Left lung (tissue), 14 donors: ENCODE measurements at places on chromosomes 12 and 14.

GRCh38 chr12:108447168-108447832 is 67.8 kb upstream of the FICD start:
- H3K36me3 ChIP-seq = no peaks in the 10 kb centered on the region
- H3K27me3 ChIP-seq = peaks cover 21% of the 10 kb centered on the region
- peak; percentile 73 for DNase-seq
- no peak overlapping the region for H3K4me3 ChIP-seq
- peak overlapping the region; percentile 18 for H3K27ac ChIP-seq

DNA sequence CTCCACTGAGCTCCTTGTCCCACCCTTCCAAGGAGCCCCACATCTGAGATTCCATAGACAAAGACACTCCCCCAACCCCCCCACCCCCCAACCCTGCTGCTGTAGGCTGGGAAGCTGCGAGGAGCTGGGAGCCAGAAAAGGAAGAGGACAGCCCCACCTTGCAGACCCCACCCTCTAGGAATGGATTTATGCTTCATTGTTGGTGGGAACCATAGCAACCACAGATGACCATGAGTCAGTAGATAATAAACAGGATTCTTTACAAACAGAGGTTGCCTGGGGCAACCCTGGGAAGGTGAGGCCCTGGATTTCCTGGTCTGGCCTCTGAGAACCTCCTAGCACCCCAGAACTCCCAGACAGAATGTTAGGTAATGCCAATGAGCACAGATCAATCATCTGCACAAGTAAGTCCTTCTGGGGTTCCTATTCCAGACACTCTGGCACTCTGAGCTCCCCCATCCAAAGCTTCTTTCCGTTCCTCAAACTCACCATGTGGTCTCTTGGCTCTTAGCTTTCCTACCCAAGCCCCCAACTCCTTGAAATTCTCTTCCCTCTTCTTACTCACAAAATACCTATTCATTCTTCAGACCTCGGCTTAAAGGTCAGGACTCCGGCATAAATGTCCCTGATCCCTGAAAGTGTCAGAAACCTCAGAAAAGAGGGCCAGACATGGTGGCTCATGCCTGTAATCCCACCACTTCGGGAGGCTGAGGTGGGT is 15.2 kb upstream of the PLEKHG6 start:
- H3K4me1 ChIP-seq = peaks cover 5% of the 10 kb centered on the region
- no peak for DNase-seq
- peak overlapping the region; percentile 66 for H3K27ac ChIP-seq
- no peaks in the 10 kb centered on the region for H3K36me3 ChIP-seq

- no peaks in the 10 kb centered on the region for H3K4me1 ChIP-seq
- H3K36me3 ChIP-seq = no peaks in the 10 kb centered on the region
- no peaks in the 10 kb centered on the region for H3K27me3 ChIP-seq
- peak overlapping the region; percentile 20 for H3K27ac ChIP-seq
- DNase-seq = no peak
Observed at GRCh38 chr14:103315351-103315911, 18.6 kb upstream of the EIF5 start.

DNA sequence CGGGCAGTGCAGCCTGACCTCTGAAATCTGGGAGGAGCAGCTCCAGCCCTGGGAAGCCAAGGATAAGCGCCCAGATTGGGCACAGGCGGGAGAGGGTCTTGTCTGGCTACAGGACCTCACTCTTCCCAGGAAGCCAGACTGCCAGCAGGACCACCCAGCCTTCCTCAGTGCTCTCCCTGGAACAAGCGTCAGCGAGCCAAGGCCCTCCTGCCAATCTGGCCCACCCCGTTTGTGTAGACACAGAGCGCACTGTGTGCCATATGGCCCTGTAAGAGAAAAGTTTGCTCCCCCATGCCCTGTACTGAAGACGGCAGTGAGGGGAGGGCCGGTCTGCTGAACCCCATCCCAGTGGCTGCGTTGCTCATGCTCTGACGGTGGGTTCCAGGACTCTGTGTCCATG is 1.2 kb upstream of the C14orf180 start:
- H3K4me3 ChIP-seq = no peak overlapping the region
- no peaks in the 10 kb centered on the region for H3K36me3 ChIP-seq
- DNase-seq = no peak
- H3K27ac ChIP-seq = no peak overlapping the region

GRCh38 chr14:74671789-74672188 is 41.1 kb downstream of the AREL1 start:
- H3K4me3 ChIP-seq = no peak overlapping the region
- H3K36me3 ChIP-seq = peaks cover 100% of the 10 kb centered on the region
- no peak overlapping the region for H3K27ac ChIP-seq
- H3K27me3 ChIP-seq = no peaks in the 10 kb centered on the region
- H3K4me1 ChIP-seq = no peaks in the 10 kb centered on the region
- no peak for DNase-seq

DNA sequence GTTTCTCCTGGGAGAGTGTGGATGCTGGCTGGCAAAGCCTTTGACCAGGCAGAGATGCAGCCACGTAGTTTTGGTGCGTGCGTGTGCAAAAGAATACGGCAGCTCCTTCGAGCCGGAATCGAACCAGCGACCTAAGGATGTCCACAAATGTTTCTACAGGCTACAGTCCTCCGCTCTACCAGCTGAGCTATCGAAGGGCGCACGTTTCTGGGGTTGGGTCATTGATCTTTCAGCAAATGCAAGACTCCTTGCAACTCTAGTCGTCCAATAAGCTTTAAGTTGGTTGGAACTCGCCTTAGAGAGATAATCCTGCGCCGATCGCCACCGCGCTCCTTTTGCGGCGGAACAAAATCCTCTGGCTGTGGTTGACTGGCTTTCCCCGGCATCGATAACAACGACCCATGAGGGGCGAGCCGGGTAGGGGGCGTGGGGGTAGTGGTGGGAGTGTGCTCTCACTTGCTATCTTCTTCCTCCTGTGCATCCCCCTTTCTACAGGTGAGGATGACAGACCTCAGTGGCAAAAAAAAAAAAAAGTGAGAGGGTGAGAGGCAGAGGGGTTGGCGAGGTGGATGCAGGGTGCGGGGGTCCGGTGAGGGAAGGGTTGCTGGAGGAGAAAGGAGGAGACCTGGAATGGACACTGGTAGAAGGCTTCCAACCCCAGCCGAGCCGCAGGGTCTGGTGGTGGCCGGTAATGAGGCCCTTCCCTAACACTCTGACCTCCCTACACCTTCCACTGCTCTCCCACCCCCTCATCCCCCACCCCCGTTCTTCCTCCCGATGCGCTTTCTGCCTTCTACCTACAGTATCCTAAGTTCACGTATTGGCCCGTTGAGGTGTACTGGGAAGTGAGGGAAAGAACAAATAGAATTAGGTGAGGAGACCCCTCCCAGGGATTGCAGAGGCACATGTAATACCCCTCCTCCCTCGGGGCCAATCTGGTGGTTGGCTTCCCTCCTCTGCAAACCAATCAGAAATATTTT is 11.8 kb upstream of the OR6S1 start:
- peaks cover 99% of the 10 kb centered on the region for H3K27me3 ChIP-seq
- no peak overlapping the region for H3K4me3 ChIP-seq
- no peaks in the 10 kb centered on the region for H3K36me3 ChIP-seq
- DNase-seq = no peak
- H3K4me1 ChIP-seq = no peaks in the 10 kb centered on the region

DNA sequence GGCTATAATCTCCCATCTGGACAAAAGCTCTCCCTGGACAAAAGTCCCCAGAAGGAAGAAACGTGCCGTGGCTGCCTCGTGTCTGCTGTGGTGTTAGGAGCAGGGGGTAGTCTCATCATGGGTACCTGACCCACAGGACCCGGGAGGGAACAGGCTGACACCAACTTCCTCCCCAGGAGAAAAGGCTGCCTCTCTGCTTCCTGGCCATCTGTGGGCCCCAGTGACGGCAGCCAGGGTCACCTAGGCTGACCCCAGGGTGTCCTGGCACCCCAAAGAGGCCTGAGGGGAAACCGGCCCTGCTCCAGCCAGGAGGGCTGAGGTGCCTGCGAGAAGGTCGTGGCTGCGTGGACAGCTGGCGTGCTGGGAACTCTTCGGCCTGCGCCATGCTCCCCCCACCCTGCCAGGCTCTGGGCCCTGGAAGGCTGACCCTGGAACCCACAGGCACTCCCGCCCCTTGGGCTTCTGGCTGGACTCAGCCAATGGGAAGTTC is 133.9 kb downstream of the RFLNA start:
- H3K4me3 ChIP-seq = no peak overlapping the region
- H3K27me3 ChIP-seq = no peaks in the 10 kb centered on the region
- peaks cover 72% of the 10 kb centered on the region for H3K36me3 ChIP-seq
- no peak overlapping the region for H3K27ac ChIP-seq

DNA sequence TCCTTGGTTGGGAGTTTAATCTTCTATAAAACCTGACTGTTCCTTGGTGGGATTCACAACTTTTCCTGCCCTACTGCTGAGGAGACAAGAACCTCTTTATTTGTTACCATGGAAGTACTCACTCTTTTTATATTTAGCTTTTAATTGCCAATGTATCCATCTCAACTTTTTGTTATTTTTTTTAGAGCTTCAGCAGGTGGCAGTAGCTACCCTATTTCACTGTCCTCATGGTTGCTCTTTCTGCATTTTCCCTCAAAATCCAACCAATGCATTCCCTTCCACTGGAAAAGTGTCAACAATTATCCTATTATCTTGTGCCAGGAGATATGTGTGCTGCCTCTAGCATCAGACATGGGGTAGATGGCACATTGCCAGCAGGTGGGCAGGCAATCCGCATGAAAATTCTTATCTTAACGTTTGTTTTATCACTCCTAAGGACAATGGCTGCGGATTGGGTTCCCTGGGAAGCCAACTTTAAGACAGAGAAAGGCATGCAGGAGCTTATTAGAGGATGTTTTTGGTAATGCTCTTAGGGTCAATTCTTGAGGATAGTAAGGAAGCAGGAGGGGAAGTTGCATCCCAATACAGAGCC is 406.4 kb downstream of the SNAPC1 start:
- H3K27ac ChIP-seq = no peak overlapping the region
- H3K4me1 ChIP-seq = no peaks in the 10 kb centered on the region
- H3K27me3 ChIP-seq = no peaks in the 10 kb centered on the region
- H3K36me3 ChIP-seq = no peaks in the 10 kb centered on the region
- no peak overlapping the region for H3K4me3 ChIP-seq

DNA sequence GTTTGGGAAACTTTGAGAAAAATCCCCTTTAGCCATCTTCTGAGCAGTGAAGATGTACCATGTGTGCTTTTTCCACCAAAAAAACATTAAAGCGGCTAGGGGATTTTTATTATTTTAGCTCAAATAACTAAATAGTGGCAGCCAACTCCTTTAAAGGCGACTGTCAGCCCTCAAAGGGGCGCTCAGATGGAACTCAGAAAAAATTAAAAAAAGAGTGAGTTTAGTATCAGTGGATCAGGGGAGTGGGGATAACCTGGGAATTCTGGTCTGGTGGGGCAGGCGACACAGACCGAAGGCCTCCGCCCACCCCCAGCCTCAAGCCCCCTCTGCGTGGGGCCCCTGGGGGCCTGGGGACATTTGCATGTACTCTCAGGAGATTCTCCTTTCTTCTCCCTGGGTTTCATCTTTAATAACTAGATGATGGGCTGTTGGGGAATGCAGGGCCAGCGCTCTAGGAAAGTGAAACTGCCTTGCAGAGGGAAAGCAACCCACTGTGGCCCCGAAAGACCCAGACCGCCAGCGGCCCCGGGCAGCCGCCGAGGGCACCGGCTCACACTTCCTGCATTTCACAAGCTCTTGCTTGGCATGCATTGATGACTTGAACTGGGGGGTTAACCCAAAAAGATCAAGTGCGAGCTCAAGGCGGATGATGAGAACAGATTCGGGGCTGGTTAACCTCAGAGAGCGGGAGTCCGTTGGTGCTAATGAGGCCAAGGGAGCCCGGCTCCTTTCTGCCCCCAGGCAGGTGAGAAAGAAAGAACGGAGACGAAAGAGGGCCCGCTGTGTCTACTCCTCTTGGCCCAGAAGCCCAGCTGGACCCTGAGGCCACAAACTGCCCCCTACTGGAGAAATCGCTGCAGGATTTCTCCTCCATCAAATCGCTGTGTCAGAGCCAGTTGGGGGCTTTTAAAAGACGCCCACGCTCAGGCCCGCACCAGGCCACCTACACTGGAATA is 7.3 kb upstream of the BATF start:
- H3K36me3 ChIP-seq = no peaks in the 10 kb centered on the region
- no peaks in the 10 kb centered on the region for H3K27me3 ChIP-seq
- H3K4me1 ChIP-seq = peaks cover 29% of the 10 kb centered on the region
- H3K4me3 ChIP-seq = peak overlapping the region; percentile 26
- no peak overlapping the region for H3K27ac ChIP-seq
- DNase-seq = no peak

DNA sequence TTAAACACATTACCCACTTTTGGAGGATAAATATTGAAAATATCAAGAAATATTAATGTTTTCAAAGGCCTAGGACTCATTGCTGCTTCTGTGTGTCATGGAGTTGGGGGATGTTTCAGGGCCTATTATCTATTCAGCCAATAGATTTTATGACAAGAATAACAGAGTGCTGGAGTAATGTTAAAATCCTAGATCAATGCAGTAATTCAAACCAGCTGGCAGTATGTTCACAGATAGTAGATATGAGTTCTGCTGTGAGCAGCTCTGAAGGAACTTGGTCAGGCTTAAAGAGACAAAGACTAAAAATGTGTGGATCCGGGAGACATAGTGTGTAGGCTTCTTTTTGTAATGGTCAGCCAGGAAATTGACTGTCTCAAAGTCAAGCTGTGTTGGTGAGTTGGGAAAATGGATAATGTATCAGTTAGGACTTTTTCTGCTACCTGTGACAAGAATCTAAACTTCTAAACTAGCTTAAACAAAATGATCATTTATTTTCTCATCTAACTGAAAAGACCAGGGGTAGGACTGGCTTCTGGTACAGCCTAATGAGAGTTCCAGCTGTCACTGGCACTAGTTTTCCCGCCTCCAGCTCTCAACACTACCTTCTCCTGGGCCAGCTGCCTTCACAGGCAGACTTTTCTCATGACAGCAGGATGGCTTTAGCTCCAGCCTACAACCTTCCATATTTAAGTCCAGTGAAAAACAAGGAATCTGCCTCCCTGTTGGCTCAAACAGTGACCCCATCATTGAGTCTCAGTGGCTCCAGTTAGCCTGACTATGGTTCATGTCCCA is 16.3 kb upstream of the POLR3B start:
- H3K27ac ChIP-seq = peak overlapping the region; percentile 74
- no peaks in the 10 kb centered on the region for H3K36me3 ChIP-seq
- no peaks in the 10 kb centered on the region for H3K27me3 ChIP-seq
- no peak overlapping the region for H3K4me3 ChIP-seq

DNA sequence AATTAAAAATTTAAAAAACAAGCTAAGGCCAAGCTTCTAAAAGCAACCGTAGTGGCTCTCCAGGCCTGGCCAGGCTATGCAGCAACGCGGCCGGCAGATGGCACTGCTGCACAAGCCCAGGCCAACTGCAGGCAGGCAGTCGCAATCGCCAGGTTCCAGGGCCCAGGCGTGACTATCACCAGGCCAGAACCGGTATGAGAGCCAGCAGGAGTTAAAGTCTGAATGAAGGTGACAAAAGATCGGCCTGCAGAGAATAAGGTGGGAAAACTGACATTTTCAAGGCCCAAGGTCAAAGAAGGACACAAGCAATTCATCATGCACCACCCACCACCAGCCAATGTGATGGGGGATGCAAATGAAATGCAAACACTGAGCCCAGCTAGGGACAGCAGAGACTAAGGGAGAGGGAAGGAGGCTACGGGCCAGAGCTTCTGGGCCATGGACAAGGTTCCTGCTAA is 43.6 kb upstream of the ANO2 start:
- H3K27ac ChIP-seq = no peak overlapping the region
- DNase-seq = peak; percentile 84
- H3K4me1 ChIP-seq = no peaks in the 10 kb centered on the region
- no peak overlapping the region for H3K4me3 ChIP-seq

- no peak for DNase-seq
- H3K36me3 ChIP-seq = no peaks in the 10 kb centered on the region
- H3K4me1 ChIP-seq = peaks cover 35% of the 10 kb centered on the region
Observed at GRCh38 chr14:54490445-54491175, 1.8 kb upstream of the GMFB start.
